Stimulated activated CD4-positive, alpha-beta T cell treated with anti-CD3 and anti-CD28 coated beads, Interleukin-12 subunit alpha, Interleukin-12 subunit beta, amount 100 ng/mL, for 4 hours (primary cell): ENCODE measurements at places on chromosomes 3 and 15.

DNA sequence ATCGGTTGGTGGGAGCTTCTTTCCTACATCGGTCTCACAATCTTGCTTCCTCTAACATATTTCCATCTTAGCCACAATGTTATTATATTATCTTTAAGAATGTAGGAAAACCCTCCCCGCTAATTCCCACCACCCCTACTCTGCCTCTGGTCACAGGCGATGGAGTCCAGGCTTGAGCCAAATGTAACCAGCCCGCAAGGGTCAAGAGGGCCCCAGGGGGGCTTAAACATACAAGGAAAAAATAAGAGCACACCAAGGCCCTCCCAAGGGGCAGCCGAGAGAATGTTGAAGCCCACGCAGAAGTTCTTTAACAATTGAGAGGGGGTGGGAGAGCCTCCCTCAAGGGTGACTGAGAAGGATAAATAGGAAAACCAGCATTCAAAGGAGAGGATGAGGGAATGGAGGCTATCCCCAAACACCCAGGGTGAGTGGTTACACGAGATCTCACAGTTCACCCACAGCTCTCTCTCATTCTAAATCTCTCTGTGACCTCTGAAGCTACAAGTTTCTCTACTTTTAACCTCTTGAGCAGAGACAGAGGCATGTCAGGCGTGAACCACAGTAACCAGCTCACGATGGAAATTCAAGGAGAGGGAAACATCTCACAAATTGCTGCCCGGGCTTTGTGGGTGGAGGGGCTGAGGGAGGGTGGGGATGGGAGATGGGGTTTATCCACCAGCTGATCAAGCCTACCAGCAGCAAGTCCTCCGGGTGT lies 31.4 kb upstream of the UACA start:
- no peak for DNase-seq

DNA sequence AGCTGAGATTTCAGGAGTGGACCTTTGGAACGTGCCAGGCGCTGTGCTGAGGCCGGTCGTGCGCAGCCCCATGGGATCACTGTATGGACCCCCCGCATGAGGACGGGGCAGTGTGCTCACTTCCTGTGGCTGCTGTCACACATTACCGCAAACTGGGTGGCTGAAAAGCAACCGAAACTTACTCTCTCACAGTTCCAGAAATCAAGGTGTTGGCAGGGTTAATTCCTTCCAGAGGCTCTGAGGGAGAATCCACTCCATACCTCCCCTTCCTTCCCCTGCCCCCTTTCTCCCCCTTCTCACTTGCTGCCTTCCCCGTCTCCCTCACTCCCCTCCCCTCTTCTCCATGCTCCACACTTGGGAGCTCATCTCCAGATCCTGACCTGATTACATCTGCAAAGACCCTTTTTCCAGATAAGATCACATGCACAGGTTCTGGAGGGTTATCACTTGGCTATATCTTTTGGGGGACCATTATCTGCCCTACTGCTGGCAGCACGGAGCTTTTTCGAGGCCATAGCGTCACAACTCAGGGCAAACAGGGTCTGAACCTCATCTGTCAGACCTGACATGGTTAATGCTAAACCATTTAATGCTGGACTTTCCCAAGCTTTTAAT lies 41.2 kb downstream of the KLF13 start:
- no peak for DNase-seq

- DNase-seq, result no peak
These were observed 314.6 kb downstream of the RPLP1 start for GRCh38 chr15:69767191-69767590.

DNA sequence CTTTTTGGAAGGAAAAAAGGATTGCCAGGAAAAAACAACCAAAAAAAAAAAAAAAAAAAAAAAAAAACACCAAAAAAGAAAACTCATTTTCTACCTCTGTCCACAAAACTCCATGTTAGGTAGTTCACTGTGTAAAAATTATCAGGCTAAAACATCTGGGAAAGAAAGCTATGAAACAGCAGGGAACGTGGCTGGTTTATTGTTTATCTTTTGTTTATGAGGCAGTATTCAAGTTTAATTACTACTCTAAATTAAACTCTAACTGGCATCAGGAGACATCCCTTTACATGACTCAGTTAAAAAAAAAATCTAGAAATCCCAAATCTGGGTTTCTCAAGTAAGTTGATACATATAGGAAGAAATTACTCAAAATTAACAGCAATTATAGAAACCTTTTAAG lies 21.8 kb downstream of the MEIS2 start:
- no peak for DNase-seq

DNA sequence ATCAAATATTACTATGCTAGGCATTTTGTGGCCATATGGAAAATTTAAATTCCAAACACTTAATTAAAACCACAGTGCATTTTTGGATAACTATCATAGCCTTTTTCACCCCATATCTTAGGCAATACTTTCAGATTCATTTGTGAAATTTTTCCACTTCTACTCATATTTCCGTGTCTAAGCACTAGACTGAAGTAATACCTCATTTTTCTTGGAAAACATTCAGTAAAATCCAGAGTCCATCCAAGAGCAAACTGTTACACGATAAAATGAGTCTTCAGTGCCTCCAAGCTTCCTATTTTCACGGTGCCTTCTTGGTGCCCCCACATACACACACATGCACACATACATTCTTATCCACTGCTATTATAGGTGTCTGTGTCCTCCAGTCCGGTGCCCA lies 845.9 kb downstream of the TBL1XR1 start:
- DNase-seq, result no peak

DNA sequence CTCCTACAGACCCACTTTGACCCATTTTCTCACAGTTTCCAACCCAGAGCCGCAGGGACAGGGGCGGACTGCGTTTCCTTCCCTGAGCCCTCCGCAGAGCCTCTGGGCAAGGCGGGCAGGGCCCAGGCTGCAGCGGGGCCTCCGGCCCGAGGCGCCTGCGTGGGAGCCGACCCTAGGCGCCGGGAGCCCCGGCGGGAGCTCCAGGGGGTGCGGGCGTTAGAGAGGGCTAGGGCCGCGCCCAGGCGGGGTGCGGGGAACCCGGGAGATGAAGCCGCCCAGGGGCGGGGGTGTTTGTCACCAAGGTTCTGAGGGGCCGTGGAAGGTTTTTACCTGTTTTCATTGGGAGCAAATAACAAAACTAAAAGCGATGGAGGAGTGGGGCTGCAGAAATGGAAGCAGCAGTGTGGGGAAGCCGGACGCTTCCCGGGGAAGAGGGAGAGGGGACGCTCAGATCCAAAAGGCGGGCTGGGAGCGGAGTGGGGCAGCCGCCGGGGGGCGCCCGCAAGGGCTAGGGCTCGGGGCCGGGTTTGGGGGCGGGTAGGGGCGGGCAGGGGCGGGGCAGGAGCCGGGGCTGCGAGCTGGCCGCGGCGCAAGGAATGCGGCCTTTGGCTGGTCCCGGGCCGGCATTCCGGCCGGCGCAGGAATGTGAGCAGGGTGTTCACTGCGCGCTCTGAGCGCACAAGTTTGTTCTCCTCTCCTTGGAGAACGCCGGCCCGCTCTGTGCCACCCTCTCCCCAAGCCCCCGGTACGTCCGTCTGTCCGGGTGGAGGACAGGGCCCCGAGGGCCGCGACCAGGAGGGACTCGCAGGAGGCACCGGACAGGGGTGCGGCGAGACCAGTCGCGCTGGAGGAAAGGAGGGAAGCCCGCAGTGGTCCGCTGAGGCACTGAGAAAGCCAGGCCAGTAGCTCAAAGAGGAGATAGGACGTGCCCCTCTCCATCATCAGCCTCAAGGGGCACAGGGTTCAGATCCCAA lies 61.1 kb downstream of the AMOTL2 start:
- no peak for DNase-seq

- no peak for DNase-seq
These were observed 91.2 kb downstream of the POLR2M start for GRCh38 chr15:57797568-57798267.
